ENCODE measurements at places on chromosomes 2 and 18.

DNA sequence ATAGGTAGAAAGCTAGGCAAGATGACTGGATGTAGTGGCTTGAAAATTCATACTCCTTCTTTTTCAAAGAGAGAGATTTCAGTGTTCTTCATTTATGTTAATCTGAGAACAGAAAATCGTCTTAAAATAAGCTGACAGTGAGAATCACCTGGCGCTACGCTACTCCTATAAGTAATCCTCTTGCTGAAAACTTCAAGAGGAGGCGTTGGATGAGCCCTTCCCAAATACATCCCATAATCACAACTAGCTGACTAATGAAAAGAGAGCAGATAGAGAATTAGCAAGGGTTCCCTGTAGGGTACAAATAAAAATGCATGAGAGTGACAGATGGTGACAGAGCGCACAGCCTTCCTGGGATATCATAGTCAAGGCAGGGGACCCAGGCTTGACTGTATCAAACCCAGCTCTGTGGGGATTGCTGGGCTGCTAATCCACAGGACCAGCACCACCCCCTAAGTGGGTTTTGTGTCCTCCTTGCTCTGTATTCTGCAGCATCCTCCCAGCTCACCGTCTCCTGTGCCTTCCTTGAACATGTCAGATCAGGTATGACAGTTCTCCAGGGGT lies 280.2 kb downstream of the SP3 start:
- DNase-seq = no peak

- no peak for DNase-seq
Measured at GRCh38 chr2:328761-329160, 40.9 kb upstream of the ALKAL2 start.

GRCh38 chr18:37787452-37787851 lies 221.9 kb upstream of the CELF4 start:
- DNase-seq = no peak

- DNase-seq = no peak
Measured at GRCh38 chr2:144472046-144472412, 47.9 kb downstream of the ZEB2 start.

Measured in SW 1271 (cell line).